SK-N-SH treated with all-trans-retinoic acid at 6 μM for 48 hours (cell line): ENCODE measurements at places on chromosomes 7 and 10.
A peak's percentile ranks its signal among the peaks of the same experiment; 100 is the strongest.

DNA sequence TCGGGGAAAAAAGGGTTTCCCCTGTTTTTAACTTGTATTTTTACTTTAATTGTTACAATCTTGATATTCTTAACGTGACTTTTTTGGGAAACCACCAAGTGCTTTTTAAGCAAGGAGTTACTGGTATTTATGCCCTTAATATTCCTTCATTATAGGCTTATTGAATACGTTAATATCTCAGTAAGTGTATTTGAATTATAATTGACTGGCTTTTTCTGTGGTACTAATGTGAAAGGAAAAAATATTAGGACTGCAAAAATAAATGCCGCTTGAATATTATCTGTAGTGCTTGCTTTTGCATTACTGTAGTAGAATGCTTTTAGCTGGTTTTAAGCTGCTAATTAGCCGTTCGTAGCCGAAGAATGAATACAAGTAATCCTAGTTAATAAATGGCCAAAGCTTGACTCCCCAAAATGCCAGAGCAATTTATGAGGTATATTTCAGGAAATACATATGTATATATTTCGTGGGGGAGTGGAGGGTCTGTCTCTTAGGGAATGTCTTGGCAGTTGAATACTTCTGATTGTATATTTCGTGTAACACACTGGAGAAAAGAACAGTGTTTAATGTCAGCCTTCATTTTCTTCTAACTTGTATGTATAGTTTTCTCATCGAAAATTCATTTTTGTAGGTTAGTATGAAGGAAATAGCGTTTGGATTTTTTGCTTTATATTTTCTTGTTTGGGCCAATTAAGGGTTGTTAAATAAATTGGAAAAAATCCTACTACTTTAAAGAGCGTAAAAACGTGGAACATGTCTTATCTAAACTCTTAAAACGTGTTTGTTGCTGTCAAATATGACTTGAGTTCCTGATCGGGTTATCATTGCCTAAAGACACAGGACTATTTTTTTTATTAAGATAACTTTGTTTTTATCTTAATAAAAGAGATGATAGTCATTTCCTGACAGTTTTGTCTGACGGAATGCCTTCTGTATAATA, 1.5 kb downstream of the PDCD4 start:
- ATAC-seq = no peak

GRCh38 chr10:75195035-75195763, 15.4 kb upstream of the VDAC2 start:
- ATAC-seq = peak; percentile 34; the same call in 2 of the 3 replicates

- no peak for ATAC-seq
Measured at GRCh38 chr7:151056283-151056665, 1.4 kb downstream of the CDK5 start.

- ATAC-seq = no peak
Measured at GRCh38 chr10:104286939-104287338, 18.0 kb downstream of the GSTO2 start.

DNA sequence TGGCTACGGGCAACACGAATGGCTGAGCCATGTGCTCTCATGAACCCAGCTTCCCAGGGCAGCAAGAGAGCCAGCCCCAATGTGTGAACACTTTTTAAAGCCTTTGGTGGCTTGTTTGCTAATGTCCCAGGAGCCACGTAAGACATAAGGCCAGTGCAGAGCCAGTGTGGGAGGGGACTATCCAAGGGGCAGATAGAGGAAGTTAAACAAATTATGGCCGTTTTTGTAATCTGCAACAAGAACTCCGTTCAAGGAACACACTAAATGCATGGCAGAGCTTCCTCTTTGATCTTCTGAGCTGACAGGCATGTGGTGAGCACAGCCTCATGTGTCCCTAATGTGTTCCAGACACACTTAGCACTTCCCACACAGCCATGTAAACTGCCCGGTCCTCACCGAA, 133.3 kb downstream of the TEX36 start:
- ATAC-seq = no peak

GRCh38 chr10:73887294-73888039, 13.1 kb upstream of the CAMK2G start:
- peak; percentile 83 for ATAC-seq

DNA sequence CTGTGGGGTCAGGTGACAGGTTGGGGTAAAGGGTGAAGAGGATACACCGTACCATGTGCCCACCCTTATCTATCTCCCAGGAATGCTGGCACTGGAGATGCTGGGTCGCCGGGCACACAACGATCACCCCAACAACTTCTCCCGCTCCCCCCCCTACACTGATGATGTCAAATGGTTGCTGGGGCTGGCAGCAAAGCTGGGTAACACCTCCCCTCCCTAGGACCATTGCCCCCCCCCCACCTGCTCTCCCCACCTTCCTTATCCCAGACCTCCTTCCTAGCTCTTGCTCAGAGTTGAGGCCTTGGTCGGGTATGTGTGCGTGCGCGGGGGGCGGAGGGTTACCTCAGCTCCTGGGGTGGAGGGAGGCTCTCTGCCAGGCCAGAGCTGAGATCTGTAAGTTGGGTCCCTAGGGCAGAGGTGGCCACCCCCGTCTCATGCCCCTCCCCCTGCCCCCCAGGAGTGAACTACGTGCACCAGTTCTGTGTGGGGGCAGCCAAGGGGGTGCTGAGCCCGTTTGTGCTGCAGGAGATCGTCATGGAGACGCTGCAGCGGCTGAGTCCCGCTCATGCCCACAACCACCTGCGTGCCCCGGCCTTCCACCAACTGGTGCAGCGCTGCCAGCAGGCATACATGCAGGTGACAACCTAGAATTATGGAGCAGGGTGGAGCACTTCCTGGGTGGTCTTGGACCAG, 10.7 kb downstream of the NDST2 start:
- no peak for ATAC-seq

DNA sequence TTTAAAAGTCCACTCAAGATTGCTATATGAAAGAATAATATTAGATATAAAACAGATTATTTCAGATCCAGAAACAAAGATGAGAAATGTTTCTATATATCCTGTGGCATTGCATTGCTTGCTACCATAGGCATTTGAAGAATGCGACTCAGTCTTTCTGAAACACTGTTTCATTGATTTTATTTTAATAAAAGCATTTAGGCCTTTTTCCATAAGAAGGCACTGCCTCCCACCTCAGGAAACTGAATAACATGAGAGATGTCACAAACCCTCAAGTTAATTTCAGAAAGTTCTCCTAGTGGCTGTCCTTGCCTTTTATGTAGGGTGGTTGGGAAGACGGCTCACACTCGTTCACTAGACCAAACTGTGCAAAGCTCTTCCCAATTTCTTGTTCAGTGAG, 23.3 kb downstream of the PRPS1L1 start:
- ATAC-seq = peak; percentile 49

GRCh38 chr10:128373071-128373749, 247.0 kb upstream of the MKI67 start:
- ATAC-seq = no peak

DNA sequence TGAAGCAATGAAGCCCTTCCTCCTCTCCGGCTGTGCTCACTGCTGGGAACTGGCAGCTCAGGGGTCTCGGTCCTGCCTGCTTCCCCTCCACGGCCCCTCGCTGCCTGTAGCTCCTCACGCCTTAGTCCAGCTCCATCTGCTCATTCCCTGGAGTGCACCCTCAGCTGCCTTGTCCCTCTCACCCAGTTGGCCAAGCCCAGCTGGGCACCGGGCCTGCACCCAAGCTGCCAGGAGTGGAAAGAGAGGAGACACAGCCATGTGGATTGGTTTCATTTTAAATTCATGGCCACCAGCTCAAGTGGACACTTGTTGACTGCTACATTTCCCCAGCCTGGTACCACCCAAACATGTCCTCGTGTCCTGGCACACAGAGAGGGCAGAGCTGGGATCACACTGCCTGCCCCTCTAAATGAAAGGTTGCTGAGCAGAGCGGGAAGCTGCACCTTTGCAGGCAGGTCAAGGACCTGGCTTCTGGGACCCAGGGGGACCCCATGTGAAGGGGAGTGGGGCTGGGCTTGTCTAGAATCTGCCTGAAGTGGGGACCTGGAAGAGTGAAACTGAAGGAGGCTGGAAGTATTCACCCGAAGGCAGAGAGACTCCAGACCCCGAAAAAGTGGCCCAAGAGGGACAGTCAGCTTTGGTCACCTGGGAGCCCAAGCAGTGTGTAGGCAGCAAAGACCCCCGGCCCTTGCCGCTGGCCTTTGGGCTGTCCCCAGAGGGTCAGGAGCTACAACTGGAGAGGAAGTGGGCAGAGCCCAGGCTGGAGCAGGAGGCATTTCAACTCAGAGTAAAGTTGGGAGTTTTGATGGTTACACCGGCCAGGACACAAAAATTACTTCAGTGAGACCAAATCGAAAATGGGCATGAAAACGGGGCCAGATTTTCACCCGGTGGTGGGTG, 15.0 kb upstream of the BNIP3 start:
- no peak for ATAC-seq

DNA sequence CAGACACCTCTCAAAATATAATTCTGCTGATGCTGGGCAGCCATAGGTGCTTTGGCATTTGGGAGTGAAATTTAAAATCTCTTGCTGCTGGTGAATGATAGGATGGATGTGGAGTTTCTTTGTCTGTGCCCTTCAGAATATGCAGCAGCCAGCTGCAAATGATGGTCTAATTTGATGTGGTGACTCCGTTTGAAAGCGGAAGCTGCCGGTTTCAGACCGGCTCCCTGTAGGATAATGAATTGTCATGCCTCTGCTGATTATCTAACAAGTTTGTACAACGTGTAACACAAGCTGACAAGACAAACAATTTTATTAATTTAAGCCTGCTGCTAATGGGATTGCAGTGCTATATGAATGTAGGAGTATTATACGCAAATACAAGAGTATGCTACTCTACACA, 103.5 kb downstream of the SND1 start:
- ATAC-seq = peak; percentile 24; the same call in 1 of the 3 replicates

DNA sequence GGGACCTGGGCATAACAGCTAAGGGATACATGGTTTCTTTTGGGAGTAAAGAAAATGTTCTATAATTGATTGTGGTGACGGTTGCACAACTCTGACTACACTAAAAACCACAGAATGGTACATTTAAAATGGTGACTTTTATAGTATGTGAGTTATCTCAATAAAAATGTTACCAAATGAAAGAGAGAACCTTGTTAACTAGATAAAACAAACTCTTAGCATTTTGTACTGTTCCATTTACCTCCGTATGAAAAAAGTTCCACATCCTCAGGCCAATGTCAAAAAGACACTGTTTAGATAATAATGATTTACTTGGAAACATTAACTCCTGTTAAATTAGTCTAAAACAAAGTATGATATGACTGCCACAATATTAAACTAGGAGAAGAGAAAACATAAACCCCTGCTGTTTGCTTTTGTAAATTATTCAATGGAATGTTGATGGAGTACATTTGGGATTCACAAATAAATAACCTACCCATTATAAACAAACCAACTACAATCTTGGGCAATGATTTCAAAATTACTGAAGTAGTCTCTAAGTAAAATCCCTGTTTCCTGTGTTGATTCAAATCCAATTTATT, 60.7 kb downstream of the SMURF1 start:
- no peak for ATAC-seq

- ATAC-seq = peak; percentile 48; the same call in 1 of the 3 replicates
Measured at GRCh38 chr7:140534743-140535142, 55.4 kb upstream of the MKRN1 start.

DNA sequence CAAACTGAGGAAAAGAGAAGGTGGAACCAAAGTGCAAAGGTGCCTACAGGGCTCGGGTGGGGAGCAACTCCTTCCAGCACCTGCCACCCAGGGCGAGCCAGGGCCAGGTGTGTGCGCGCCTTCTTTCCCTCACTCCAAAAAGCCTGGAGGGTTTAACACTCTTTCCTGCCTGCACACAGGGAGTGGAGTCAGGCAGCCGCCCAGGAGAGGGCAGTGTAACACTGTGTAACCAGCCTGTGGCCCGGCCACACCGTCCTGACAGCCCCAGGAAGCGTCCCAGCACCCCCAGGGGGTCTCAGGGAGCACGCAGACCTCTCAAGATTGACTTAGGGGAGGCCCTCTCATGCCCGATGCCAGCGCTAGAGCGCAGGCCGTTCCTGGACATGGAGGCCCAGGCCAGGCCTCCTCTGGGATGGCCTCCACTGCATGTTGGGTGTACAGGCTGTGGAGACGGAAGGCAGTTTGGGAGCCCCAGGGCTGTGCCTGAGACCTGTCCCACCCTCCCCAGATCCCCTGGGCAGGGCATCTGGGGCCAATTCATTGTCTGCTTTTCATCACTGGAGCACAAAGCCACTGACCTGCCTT, 13.4 kb downstream of the BRI3 start:
- ATAC-seq = peak; percentile 94

GRCh38 chr10:63013755-63014154, 119.4 kb upstream of the NRBF2 start:
- ATAC-seq = no peak

DNA sequence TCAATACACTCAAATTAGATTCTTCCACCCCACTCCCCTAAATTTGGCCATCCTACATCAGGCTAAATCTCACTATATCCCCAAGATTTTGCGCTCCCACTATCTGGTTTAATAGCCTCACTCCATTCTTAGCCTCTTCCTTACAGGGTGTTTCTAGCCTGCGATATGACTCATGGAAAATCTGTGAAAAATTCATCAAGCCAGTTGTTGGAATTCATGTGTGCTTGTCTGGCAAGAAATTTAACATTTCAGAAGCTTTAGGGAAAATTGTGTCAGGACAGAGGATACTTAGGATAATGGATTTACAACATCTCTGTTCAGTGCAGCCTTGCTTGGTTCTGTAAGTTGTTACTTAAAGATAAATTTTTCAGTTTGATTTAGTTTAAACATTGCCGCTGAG, 1249.9 kb upstream of the AUTS2 start:
- no peak for ATAC-seq

GRCh38 chr10:127834791-127835190, 58.0 kb downstream of the CLRN3 start:
- no peak for ATAC-seq

GRCh38 chr10:14380746-14381145, 50.0 kb upstream of the FRMD4A start:
- no peak for ATAC-seq

- ATAC-seq = no peak
Measured at GRCh38 chr7:25820432-25821040, 331.5 kb upstream of the NFE2L3 start.

DNA sequence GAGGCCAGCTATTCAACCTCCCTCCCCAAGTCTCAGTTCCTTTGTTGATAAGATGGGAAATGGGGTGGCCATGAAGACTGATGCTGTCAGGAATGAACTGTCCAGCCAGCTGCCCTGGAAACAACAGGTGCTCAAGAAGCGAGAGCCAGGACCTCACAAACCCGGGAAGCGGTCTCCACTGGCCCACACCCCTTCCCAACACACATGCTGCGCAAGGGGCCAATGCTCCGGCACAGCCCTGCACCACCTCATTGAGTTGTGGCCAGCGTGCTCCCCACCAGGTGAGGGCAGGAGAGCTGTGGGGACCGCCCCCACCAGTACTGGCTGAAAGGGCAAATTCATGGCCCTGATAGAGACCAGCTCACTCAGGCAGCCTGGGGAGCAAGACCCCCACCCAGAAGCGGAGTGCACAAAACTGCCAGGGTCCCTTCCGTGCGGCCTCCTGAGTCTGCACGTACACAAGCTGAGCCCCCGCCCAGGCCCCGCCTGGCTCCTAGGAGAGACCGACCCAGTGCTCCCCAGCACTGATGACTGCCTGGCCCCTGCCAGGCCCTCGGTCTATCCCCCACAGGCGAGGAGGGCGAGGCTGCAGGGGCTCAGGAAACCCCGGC, 216.6 kb downstream of the MAD1L1 start:
- no peak for ATAC-seq
